ENCODE measurements at places on chromosomes 6 and 20.

DNA sequence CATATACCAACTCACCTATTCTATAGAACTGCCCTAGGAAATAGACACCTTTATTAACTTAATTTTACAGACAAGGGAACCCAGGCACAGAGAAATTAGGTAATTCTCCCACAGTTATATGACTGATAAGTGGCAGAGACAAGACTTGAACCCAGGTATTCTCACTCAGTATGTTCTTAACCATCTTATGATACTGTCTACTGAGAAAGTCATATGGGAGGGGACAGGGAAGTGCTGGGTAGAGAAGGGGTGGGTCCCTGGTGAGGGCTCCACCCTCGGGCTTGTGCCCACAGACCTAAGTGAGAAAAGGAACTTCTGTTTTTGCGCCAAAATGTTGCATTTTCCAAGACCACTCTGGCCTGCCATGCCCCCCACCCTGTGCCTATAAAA is 123.5 kb downstream of the RNF144B start:
- DNase-seq = no peak

DNA sequence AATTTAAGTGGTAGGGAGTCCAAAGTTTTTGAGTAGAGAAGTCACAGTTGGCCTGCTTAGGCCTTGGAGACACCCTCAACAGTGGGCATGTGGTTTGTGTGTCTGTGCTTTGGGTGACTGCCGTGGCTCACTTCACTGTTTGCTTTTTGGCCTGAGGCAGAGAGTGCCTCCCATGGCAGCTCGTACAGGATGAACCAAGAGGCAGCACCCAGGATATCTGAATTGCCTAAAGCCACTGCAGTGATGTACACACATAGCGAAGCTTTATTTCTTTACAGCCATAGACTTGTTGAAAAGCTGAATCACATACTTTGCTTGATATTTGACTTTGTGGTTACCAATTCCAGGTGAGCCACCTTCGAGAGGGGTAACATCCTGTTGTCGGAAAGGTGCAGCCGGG is 21.6 kb downstream of the RREB1 start:
- no peak for DNase-seq

DNA sequence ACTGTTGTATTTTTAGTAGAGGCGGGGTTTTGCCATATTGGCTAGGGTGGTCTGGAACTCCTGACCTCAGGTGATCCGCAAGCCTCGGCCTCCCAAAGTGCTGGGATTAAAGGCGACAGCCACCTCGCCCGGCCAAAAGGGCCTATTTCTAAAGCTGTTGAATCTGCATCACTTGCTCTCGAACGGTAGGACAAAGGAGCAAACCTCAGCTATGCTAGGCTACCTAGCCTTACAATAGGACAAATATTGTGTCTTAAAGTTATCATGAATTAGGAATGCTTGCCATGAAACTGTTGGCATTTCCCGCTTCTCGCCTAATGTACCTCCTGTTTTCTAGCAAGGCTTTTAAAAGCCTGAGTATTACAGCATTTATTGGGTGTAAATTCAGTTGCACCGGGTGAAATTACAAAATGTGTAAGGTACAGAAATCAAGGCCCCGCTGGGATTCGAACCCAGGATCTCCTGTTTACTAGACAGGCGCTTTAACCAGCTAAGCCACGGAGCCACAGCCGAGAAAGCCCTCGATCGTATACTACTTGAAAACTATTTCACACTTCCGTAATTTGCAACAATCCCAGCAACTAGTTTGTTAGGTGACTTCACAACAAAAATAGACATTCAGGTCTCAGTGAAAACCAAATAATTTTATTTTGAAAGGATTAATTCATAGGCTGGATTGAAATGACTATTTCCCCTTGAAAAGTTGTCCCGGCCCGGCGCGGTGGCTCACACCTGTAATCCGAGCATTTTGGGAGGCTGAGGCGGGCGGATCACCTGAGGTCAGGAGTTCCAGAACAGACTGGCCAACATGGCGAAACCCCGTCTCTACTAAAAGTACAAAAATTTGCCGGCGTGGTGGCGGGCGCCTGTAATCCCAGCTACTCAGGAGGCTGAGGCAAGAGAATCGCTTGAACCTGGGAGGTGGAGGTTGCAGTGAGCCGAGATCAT is 211.6 kb upstream of the ZNF184 start:
- no peak for DNase-seq

DNA sequence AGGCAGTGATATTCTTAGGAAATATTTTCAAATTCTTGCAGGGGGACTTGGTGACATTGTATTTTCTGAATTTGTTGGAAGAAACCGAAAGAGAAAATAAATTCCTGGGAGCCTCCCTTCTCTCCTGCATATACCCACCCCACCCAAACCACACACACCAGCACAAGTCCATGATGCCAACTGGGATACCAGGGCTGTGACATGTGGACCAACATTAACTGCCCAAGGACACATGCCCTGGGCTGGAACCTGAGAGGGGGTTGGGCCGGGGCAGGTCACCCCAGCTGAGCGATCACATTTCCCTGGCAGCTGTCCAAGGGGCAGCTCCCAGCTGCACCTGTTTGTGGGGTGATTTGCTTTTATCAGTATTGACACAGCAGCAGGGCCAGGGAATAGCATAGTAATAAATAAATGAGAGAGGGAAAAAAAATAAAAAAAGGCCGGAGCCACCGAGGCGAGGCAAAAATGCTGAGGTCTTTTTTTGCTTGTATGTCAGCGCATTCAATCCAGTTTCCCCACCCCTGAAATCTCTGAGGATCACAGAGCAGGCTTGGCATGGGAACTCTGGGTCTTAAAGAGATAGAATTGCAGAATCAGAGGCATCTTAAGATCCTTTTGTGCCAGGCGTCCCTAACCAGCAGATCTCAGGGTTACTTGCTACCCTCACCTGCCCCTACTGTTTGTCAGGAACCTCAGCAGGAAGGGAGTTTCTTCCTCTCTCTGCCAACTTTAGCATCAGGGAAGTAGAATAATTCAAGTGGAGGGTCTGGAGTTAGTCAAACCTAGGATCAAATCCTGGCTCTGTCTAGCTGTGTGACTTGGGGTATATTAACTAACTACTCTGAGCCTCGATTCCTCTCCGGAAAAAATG is 66.5 kb upstream of the PIM1 start:
- peak; percentile 75 for DNase-seq

DNA sequence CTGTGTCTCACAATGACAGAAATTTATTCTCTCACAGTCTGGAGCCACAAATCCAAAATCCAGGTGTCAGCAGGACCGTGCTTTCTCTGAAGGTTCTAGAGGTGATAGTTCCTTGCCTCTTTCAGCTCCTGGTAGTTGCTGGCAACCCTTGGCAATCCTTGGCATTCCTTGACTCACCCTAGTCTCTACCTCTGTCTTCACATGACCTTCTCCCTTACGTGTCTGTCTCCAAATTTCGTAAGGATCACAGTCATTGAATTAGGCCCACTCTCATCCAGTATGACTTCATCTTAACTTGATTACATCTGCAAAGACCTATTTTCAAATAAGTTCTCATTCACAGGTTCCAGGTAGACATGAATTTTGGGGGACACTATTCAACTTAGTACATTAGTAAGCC is 143.1 kb downstream of the CEP57L1 start:
- no peak for DNase-seq

DNA sequence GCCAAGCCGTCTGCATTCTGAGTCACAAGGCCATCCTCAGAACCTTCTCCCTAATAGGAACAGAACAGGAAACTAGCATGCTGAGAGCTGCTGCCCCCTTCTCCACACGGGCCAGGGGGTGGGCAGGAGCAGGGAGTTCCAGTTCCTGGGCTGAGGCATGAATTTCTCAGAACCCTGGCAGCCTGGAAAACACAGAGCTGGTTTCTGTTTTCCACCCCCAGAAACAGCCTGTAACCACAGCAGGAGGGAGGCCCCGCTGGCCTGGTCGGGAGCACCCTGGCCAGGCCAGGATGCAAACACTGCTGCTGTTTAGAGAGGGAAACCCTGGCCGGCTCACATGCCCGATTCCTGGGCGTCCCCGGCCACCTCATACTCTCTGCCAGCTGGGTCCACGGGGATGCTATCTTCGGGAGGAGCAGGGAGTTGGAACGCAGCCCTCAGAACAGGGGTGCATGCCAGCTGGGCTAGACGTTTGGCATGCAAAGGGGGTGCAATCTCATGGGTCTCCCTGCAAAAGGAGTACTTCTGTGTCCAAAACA is 130.1 kb downstream of the NFATC2 start:
- peak; percentile 84 for DNase-seq

GRCh38 chr6:152098683-152099082 is 291.2 kb downstream of the ESR1 start:
- DNase-seq = no peak

GRCh38 chr20:57282670-57283361 is 16.4 kb upstream of the BMP7 start:
- peak; percentile 43 for DNase-seq

DNA sequence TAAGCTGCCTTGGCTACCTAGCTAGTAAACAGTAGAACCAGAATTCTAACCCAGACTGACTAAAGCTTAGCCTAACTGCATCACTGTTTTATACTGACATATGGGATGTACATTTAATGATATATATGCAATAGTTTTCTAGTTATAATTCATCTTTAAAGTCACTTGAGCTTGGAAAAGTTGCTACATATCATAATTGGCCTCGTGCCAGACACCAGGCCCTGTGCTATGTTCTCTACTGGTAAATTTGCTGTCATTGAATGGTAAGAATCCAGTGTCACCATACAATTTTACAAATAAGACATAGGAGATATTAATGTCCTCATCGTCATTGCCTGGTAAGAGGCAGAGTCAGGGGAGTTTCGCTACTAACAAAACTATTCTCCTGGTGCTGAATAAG is 396.8 kb downstream of the CDKAL1 start:
- DNase-seq = no peak

DNA sequence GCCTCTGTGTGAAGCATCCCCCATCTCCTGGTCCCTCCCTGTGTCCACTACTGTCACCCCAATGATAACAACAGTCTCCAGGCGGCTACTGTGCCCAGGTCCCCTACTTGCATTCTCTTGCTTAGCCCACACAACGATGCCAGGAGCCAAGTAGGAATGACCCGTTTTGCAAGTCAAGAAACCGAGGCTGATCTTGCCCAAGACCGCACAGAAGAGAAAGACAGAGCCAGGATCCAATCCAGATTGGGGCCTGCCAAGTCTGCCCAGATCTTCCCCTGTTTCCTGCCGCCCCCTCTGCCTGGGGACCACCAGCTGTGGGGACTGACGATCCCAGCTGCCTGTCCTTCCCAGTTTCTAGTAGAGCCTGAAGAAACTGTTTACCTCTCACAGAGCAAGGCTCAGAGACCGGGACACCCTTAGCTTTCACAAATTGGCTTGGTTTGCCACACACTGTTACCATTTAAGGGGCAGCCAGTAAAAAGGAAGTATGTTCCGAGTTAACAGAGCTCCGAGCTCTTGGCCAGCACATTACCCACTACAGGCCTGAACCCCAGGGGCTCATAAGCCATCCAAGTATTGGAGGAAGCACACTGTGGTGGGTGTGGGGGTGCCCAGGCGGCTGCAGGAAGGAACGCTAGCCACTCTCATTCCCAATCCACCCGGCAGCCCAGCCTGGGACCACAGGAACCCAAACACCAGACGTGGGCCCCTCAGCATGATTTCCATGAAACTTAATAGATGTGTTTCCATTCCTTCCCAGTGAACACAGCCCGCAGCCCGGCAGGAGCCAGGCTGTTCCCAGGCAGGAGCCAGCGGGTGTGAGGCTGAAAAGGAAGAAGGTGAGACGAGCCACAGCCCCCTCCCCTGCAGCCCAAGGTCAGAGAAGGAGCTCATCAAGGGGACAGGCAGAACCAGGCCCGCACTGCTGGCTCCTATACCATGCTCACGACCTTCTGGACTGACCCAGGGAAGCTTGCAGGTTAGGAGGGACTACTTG is 7.9 kb downstream of the KIAA1755 start:
- peak; percentile 83 for DNase-seq

DNA sequence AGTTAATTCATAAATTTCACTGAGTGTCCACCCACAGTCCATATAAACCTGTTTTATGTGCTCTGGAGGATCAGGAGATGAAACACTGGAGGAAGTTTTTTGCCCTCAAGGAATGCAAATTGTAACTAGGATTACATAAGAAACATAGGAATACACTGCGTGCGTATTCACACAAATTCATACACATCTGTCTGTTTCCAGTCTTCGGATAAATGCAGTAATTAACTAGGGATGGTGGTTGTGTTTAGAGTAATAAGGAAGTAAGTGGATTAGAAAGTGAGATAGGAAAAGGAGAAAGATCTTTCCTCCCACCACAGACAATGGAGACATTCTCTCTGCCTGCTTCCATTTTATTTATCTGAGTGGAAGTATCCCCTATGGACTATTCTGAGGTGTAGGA is 35.7 kb upstream of the POPDC3 start:
- DNase-seq = no peak

DNA sequence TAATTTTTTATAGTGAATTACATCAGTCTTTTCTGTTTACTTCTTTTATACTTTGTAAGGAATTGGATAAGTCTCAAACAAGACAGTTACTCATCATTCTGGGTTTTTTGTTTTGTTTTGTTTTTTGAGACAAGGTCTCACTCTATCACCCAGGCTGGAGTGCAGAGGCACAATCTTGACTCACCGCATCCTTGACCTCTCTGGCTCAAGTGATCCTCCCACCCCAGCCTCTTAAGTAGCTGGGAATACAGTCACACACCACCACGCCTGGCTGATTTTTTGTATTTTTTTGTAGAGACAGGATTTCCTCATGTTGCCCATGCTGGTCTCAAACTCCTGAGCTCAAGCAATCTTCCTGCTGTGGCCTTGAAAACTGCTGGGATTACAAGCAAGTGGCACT is 524.3 kb downstream of the EYS start:
- no peak for DNase-seq

DNA sequence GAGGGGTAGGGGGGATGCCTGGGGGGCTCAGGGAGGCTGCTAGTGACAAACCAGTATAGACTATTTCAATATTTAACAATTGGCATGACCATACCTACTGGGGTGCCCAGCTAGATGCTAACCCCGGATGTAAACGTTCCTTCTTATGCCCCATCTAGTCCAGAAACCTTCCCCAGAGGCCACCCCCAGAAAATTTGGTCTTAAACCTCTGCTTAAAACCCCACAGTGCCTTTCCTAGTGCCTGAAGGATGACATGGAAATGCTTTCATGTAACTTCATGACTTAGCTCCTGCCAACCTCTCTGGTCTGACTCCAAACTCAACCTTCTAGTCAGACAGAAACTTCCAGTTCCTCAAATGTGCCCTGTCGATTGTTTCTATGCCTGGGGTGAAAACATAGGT is 52.0 kb downstream of the JPH2 start:
- peak; percentile 22 for DNase-seq

GRCh38 chr20:4853004-4853403 is 131.3 kb downstream of the PRND start:
- no peak for DNase-seq

- DNase-seq = no peak
Measured at GRCh38 chr6:81063891-81064290, 688.6 kb downstream of the TENT5A start.

- DNase-seq = peak; percentile 83
Measured at GRCh38 chr6:150494241-150494640, 105.4 kb upstream of the PLEKHG1 start.

GRCh38 chr20:23632711-23633573 is 4.8 kb downstream of the CST3 start:
- DNase-seq = no peak

- DNase-seq = no peak
Measured at GRCh38 chr6:88567696-88568095, 395.7 kb downstream of the RNGTT start.

- DNase-seq = no peak
Measured at GRCh38 chr20:34098570-34098969, 13.5 kb downstream of the EIF2S2 start.
